ENCODE measurements at places on chromosomes 5 and 9.

GRCh38 chr9:94029932-94030317 is 54.3 kb upstream of the PTPDC1 start:
- no peak for DNase-seq

- DNase-seq, result no peak
Observed at GRCh38 chr9:77667151-77667550, 19.0 kb upstream of the GNA14 start.

GRCh38 chr9:108691614-108692013 is 164.2 kb downstream of the ACTL7B start:
- no peak for DNase-seq

DNA sequence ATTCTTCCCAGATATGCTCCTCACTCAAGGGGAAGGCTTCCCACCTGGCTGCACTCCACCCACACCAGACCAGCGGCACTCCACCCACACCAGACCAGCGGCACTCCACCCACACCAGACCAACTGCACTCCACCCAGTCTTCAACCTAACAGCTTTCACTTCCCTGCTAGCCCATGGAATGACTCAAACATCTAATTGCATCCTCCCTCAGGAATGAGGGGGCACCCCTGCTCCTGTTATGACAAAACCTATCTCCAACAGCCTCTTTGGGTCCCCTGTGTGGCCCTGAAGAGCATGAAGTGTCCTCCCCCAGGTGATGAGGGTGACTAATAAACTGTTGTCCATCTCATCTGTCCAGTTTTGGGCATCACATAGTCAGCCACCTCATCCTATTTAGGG is 556.6 kb upstream of the TUSC1 start:
- DNase-seq, result no peak

- no peak for DNase-seq
Observed at GRCh38 chr9:19116107-19116790, 11.0 kb downstream of the PLIN2 start.

- DNase-seq, result no peak
Observed at GRCh38 chr9:114266969-114267368, 55.9 kb upstream of the ORM1 start.

GRCh38 chr9:124475158-124475867 is 25.1 kb downstream of the ADGRD2 start:
- DNase-seq, result peak; percentile 80

GRCh38 chr9:104256031-104256695 is 162.1 kb downstream of the SMC2 start:
- peak; percentile 42 for DNase-seq

All from WERI-Rb-1 (cell line).